ENCODE measurements at places on chromosomes 13 and 19. TPM values are rescaled to one million over a fixed set of nuclear protein-coding genes. Genes with fewer than 3 reads are reported as not detected.

The PRTN3 gene
- total RNA-seq: not detected

The KLK2 gene
- 9.6 TPM for total RNA-seq

The OR7C1 gene
- total RNA-seq: 6.3 TPM

The KLK14 gene
- total RNA-seq: not detected

The PCDH9 gene
- 52.7 TPM for total RNA-seq

The MED29 gene
- total RNA-seq: 13.7 TPM

The MCEMP1 gene
- 0.96 TPM for total RNA-seq

The PCDH20 gene
- 4.6 TPM for total RNA-seq

The CCDC169 gene
- total RNA-seq: 6.5 TPM

The ZSCAN4 gene
- total RNA-seq: not detected

The ZNF415 gene
- total RNA-seq: 14.9 TPM

The CABP5 gene
- 11.8 TPM for total RNA-seq
